ENCODE measurements at places on chromosomes 2 and 18.

GRCh38 chr2:33230842-33231241 is 245.6 kb upstream of the RASGRP3 start:
- no peak for DNase-seq

DNA sequence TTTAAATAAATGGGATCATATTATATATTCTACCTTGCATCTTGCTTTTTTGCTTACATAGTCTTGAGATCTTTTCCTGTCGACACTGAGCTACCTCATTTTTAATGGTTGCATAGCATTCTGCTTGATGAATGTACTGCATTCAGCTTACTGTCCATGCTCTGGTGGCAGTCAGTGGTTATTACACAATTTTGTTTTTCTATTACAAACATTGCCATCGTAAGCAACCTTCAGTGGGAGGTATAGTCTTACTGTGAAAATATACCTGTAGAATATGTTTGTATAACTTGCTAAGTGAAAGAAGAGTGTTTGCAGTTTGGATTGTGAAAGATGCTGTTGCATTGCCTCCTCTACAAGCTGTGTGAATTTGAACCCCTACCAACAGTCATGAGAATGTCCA is 43.4 kb downstream of the UBXN4 start:
- DNase-seq = no peak

GRCh38 chr2:237319086-237319820 is 94.7 kb downstream of the COL6A3 start:
- no peak for DNase-seq

GRCh38 chr2:88880441-88880953 is 189.0 kb downstream of the RPIA start:
- DNase-seq = peak; percentile 34

DNA sequence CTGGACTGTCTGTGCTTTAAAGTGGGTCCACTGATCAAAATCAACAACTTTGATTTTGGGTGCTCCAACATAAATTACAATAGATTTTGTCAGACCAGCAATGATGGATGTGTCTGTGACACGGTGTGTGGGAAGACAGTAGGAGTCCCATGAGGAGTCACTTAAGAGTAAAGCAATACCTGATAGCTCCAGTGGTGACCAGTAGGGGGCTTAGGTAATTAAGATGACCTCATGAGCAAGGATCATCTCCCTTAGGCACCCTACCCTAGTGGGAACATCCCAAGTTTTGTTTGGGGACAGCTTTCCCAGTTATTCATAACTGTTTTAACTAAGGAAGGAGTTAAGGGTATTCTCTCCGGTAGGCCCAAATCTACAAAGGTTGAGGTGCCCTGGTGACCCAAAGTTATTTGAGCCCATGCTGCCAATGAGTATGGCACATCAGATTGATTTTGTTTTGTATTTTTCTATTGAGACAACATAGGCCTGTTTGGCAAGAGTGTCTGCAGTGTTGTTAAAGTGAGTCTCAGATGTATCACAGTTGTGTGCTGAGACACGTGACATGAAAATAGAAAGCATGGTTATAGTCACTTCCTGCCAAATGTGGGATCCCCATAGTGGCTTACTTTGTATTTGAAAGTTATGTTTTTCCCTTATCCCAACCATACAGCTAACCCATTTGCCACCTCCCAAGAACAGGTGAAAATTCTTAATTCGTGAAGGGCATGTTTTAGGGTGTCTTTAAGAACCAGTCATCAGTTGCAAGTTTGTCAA is 1337.6 kb upstream of the SLC39A10 start:
- no peak for DNase-seq

DNA sequence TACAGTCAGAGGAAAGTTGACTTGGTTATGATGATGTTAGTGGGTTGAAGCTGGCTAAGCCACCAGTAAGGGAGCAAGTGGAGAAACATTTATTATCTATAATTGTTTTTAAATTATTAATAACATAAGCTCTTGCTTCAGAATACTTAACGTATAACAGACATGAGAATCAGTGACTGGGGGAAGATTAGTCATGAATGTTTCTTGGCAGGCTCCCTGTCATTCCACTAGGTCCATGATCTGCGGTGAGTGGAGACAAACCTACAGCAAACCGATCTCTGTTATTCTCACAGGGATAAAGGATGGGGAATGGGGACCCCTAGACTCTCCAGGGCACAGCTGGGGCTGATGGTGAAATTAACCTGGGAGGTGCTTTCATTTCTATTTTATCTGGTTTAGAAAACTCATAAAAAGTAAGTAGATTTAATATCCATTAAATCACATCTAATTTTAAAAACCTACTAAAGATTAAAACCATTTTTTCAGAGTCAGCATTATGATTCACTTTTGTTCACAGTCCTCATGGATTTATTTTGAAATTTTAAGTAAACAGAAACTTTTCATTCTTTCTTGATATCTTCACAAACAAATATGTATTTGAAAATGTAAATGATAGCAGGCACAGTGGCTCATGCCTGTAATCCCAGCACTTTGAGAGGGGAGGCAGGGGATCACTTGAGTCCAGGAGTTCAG is 420.3 kb downstream of the PTPRM start:
- no peak for DNase-seq

GRCh38 chr2:234218266-234219045 is 168.0 kb downstream of the SPP2 start:
- no peak for DNase-seq

- DNase-seq = no peak
Measured at GRCh38 chr2:194116861-194117260, 1540.2 kb upstream of the SLC39A10 start.

DNA sequence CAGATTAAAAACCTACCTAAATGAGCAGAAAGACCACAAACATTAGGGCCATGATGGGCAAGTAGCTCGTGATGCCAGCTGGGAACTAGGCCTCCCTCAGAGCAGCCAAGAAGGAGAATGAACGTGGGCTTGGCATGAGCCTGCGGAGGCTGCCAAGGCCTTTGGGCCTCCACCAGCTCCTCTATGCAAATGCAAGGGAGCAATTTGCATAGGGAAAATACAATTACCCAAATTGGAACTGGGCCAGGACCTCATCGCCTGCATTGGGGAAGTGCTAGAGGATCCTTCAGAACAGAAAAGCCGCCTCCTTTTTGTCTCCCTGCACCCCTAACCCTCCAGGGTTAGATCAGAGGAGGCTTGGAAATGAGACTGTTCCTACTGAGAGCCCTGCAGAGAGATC is 326.4 kb downstream of the SMAD2 start:
- no peak for DNase-seq

DNA sequence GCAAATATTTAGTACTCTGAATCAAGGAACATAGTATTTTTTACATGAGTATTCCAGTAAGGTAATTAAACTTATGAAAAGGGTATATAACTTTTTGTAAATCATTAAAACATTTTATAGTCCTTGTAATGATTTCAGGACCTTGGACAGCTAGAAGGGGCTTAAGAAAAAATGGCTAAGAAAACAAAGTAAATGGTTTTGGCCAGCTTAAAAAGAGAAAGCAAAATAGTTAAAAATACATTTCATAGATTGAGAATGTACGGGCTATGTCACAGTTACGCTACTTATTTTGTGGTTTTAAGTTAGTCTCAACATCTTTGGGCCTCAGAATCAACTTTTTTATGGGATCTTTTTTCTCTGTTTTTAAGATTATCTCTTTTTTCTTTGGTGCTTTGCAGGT is 26.7 kb downstream of the POLI start:
- no peak for DNase-seq
